ENCODE measurements at places on chromosomes 12 and 14.

- no peak for DNase-seq
These were observed 288.1 kb downstream of the DUSP6 start for GRCh38 chr12:89064151-89064550.

DNA sequence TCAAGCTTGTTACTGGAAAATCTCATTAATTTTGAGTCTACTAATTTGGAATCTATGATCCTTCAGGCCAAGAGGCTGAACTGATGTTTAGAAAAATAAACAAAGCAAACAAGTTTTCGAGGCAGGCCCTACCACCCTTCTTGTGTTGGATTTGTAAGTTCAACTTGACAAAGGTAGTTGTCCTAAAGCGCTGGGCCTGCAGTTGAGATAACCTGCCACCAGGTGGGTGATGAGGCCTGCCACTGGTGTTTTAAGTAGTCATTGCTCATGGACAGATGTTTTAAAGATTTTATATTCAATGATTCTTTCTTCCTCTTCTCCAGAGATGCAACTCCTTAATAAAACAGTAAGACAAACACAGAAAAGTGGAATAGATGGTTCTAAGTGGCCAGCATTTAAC is 19.4 kb downstream of the ACVRL1 start:
- peak; percentile 70 for DNase-seq

DNA sequence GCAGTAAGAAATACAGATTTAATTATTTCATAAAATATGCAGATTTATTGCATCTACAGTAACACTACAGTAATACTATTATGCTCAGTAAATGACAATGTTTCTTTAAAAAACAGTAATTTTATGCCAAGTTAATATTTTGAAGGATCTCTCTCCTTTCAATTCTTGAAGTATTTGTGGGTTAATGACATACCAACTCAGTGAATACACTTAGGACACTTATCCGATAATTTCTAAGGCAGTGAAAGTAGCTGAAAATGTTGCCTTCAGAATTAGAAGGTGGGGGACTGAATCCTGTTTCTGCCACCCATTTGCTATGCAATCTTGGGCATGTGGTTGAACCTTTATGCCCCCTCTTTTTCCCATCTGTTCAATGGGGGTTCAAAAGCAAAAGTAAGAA is 24.8 kb upstream of the IFNG-AS1 start:
- no peak for DNase-seq

DNA sequence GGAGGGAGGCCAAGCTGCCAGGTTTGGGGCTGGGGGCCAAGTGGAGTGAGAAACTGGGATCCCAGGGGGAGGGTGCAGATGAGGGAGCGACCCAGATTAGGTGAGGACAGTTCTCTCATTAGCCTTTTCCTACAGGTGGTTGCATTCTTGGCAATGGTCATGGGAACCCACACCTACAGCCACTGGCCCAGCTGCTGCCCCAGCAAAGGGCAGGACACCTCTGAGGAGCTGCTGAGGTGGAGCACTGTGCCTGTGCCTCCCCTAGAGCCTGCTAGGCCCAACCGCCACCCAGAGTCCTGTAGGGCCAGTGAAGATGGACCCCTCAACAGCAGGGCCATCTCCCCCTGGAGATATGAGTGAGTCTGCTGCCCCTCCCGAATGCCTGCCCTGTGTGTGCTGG is 432 bp downstream of the IL25 start:
- DNase-seq: no peak

DNA sequence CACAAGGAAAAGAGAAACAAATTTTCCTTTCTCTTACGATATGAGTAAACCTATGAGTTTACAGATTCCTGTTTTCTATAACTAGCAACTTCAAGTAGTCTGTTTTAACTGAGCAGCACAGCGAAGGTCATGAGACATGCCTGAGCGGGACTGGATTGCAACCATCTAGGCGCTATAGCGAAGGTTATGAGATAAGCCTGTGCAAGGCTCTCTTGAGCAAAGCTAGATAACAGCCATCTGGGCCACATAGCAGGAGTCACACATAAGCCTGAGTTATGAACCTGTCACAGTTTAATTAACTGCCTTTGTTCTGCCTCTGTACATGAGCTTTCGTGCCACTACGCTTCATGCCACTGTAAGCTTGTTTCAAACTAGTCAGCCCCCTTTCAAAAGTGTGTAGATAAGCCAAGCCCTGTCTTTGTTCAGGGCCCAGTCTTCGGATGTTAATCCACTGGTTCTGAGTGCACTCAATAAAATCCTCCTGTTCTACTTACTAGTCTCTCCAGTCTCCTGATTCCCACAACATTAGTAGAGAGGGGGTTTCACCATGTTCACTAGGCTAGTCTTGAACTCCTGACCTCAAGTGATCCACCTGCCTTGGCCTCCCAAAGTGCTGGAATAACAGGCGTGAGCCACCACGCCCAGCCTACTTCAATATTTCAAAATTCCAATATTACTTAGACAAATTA is 47.1 kb downstream of the SEC23A start:
- DNase-seq: peak; percentile 20

DNA sequence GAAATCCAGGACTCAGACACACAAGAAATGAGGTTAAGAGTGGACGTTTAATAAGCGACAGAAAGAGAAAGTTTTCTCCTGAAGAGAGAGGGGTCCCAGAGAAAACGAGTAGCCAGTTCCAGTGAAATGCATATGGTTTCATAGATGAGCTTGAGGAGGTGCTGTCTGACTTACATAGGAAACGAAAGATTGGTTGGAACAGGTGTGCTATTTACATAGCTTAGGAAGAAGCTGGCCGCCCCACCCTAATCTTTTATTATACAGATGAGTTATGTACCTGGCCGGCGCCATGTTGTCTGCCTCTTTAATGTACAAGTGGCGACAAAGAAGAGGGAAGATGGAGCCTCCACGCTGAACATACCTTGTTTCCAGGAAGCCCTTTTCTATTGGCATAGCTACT is 223.0 kb downstream of the SLC6A15 start:
- DNase-seq: no peak

GRCh38 chr14:68292441-68293215 is 473.0 kb downstream of the RAD51B start:
- no peak for DNase-seq

DNA sequence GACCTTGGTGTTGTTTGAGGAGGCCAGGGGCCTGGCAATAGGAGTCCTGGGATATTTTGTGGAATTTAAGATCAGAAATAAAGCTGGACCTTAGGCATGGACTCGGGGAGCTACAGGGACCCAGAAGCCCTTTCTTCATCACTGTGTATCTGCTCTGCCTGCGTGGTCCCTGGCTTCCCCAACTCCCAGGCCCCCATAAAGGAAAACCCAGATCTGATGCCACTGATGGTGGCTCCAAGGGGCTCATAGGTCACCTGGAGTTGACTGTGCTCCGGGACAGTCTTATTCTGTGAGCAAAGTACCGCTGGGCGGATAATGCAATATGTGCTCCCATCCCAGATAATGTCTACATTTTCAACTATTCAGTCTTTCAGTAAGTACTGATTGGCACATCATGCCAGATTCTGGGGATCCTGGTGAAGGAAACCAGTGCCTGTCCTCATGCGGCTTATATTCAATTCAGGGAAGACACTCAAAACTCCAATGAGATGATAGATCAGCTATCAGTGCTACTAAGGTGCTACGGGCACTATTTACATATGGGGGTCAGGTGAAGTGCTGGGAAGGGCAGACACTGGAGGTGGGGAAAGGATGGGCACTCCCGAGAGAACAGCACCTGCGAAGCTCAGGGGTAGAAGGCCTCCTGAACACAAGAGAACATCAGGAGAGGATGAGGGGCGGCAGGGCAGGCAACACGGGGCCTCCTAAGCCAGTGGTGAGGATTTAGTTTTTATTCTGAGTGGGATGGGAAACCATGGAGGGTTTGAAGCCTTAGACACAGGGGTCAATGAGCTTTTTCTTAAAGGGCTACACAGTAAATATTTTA is 5.5 kb upstream of the SELPLG start:
- no peak for DNase-seq

DNA sequence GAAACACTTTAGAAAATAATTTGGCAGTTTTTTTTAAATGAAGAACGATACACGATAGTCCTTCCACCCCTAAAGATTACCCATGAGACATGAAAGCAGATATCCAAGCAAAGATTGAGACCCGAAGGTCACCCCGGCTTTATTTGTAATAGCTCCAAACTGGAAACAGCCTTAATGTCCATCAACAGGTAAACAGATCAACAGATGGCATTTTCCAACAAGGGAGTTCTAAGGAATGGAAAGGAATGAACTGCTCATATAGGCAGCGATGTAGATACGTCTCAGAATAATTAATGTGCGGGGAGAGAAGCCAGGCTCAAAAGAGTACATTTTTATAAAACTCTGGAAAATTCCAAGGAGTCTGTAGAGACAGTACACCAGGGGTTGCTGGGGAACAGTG is 23.7 kb upstream of the MEG3 start:
- DNase-seq: no peak

DNA sequence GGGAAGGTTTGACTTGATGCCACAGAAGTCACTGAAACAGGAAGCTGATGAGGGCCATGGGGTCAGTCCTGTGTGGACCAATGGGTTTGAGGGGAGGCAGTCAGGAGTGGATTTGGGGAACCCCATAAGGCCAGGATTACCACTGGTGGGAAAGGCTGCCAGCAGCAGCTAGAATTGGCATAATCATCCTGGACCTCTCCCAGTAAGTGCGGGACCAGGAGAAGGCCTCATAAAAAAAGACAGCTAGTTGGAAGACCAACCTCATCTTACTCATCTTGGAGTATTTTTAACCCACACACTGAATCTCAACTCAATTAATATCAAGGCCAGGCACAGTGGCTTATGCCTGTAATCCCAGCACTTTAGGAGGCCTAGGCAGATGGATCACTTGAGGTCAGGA is 22.7 kb downstream of the TBX3 start:
- DNase-seq: no peak

DNA sequence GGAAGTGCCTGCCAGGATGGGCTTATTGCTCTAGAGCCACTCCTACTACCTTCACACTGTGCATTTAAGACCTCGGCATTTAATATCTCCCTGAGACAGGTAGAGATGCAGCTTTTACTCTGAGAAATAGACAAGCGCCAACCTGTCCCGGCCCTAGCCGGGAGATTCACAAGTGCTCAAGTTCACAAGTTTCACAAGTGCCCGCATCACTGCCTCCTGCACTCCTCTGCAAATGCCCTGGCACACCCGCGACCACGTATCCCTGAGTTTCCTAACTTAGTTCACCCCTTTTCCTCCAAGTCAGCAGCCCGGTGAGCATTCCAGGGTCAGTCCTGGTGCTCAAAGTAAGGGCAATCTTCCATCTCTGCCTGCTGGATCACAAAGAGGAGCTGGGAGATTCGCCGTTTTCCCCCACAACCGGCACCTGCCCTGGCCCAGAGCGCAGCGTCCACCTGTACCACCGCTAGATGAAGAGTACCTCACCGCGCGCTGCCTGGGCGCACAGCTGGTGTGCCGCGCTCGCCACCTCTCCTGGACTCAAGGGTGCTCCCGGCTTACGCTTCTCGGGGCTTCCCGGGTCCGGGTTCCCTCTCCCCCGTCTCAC is 5.0 kb upstream of the SLC38A4 start:
- peak; percentile 31 for DNase-seq

GRCh38 chr14:23697680-23698079 is 61.5 kb downstream of the DHRS2 start:
- DNase-seq: no peak

GRCh38 chr12:30928356-30929244 is 2.1 kb downstream of the TSPAN11 start:
- DNase-seq: no peak

DNA sequence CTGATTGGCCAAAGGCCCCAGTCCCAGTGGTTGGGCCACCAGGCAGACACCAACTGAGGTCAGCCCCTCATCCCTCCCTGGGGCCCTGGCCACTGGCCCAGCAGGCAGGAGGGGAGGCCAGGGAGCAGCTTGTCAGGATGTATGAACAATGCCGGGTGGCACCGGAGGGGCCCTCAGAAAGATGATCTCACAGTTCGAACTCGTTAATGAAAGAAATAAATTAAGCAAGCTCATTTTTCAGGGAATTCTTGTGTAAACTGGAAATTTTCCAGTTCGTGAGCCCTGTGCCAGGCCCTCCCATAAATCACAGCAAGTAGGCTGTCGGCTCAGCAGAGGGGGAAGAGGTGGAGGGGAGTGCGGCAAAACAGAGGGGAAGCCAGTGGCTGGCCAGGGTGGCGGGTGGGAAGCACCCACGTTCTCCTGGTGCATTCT is 177.0 kb upstream of the VASH1 start:
- no peak for DNase-seq

GRCh38 chr12:120970310-120970709 is 8.0 kb upstream of the HNF1A start:
- DNase-seq: no peak

DNA sequence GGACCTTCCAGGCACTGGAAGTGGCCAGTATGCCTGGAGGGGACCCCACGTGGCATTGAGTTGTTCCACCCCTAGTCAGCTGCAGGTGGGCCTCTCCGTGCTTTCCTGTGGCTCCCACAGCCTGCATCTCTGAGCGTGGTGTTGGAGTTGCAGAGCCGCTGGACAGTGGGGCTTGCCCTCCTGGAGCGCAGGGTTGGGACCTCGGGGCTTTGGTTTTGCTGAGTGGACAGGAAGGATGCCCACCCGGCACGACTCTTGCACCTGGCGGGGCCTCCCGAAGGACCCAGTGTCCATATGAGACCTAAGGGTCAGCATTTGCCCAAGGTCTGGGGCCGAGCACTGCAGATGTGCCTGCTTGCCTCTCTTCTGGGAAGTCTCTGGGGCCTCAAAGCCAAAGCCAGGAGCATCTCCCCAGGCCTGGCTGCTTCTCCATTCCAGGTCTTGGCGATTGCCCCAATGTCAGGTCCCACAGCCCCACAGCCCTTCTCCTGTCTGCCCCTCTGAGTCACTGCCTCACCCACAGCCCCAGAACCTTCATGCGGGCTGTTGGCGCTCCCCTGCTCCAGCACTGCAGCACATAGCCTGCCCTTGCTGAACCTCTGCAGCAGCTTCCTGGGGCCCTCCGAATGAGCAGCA is 1.5 kb downstream of the PACS2 start:
- DNase-seq: no peak

DNA sequence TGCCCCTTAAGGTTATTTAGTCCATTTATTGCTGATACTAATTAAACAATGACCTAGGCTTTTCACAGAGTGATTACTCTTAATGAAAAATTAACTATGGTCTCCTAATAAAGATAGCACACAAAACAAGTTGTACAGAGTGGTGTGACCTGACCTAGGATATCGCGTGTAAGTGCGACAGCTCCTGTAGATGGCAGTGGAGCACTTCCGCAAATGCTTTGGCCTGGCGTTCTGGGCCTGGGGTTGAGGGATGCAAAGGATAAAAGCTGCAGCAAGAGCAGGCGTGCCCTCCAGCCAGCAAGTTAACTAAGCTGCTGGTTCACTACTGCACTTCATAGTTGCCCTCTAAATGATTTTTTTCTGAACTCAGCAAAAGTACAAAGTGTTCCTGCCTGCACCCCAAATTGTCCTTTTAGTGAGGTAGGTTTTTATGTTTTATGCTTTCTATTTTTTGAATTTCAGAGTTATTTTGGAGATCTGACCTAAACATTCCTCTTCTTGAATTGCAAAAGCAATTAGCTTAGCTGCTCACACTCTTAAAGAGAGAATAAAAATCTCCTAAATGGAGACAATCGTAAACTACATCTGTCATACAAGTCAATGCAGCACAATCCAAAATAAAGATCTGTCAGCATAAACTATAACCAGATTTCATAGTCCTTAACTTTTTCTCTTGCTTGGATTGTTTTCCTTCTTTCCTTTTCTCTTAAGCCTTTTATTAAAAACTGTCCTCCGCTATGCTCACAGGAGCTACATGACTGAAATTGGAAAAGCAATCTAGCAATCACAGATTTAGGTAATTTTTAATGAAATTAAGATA is 379.6 kb downstream of the LRIG3 start:
- peak; percentile 83 for DNase-seq

GRCh38 chr14:60643463-60644314 is 5.6 kb downstream of the SIX1 start:
- DNase-seq: no peak

GRCh38 chr12:68962877-68963855 is 30.2 kb upstream of the CPM start:
- peak; percentile 39 for DNase-seq

Measured in Caco-2 (cell line).